ENCODE measurements at places on chromosomes 16 and 17. TPM values are rescaled to one million over a fixed set of nuclear protein-coding genes. Genes with fewer than 3 reads are reported as not detected.

The SPSB3 gene
- total RNA-seq = 23.0 TPM

The GID4 gene
- 11.1 TPM for total RNA-seq

DNA sequence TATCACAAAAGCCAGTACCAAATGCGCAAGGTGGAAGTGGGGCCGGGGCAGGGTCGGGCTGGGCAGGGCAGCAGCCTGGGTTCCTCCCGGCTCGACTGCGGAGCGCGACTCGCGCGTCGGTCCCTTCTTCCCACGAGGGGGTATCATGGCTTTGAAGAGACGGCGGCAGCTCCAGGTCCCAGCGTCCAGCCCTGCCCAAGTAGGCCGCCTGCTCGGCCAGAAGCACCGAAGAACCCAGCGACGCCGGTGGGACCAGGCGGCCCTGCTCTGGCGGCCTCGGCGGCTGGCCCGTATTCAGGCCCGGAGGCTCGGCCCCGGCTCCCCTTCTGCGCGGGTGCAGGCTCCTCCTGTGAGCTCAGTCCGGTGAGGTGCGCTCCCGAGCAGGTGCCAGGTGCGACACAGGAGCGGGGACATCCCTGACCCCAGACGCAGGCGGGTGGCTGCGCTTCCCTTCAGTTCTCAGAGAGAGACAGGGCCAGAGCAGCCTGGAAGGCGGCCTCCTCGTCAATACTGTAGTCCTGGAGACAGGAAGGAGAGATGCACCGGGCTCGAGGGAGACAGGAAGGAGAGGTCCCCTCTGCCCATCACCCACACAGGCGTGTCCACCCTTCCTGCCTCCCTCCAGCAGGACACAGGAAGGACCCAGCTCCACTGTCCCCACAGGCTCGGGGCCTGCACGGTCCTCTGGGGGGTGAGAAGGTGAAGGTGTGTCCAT, 8.9 kb downstream of the RNF166 start:
- no peaks in the 10 kb centered on the region for H3K4me1 ChIP-seq
- H3K27me3 ChIP-seq = no peaks in the 10 kb centered on the region

The IGFBP4 gene
- 27.1 TPM for total RNA-seq

DNA sequence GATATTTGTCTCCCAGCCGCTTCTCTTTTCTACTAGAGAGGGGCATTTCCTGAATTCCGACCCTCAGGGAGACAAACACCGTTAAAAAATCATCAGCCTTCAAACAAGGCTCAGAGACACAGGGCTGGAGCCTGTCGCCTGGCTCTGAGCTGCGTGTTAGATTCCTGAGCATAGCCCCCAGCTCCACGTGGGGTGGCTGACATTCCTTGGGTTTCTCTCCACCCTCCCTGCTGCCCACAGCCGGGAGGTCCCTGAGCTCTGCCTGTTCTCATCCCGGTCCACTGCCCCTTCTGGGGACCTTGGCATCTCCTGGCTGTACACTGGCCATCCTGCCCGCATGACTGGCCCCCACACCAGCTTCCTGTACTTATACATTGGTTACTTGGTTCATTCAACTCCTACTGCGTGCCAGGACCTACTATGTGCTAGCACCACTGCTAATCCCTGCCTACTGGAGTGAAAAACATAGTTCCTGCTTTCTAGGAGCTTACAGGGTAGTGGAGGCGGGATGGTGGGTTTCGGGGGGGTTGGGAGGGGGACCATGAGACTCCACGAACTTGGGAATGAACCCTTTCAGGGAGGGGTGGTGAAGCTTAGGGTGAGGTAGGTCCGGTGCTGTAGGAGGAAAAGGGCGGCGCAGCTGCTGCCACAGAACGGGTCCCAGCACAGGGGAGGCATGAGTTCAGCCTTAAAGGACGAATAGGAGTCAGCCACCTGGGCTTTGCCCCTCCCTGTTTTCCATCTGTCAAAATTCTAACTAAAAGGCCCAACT, 52.1 kb upstream of the TMEM132E start:
- no peak for DNase-seq
- H3K36me3 ChIP-seq = no peaks in the 10 kb centered on the region
- H3K4me1 ChIP-seq = no peaks in the 10 kb centered on the region
- no peak overlapping the region for H3K27ac ChIP-seq
